Activated naive CD4-positive, alpha-beta T cell (primary cell): ENCODE measurements at places on chromosomes 2 and 18.

- no peak for DNase-seq
Observed at GRCh38 chr2:28206762-28207161, 185.9 kb upstream of the FOSL2 start.

DNA sequence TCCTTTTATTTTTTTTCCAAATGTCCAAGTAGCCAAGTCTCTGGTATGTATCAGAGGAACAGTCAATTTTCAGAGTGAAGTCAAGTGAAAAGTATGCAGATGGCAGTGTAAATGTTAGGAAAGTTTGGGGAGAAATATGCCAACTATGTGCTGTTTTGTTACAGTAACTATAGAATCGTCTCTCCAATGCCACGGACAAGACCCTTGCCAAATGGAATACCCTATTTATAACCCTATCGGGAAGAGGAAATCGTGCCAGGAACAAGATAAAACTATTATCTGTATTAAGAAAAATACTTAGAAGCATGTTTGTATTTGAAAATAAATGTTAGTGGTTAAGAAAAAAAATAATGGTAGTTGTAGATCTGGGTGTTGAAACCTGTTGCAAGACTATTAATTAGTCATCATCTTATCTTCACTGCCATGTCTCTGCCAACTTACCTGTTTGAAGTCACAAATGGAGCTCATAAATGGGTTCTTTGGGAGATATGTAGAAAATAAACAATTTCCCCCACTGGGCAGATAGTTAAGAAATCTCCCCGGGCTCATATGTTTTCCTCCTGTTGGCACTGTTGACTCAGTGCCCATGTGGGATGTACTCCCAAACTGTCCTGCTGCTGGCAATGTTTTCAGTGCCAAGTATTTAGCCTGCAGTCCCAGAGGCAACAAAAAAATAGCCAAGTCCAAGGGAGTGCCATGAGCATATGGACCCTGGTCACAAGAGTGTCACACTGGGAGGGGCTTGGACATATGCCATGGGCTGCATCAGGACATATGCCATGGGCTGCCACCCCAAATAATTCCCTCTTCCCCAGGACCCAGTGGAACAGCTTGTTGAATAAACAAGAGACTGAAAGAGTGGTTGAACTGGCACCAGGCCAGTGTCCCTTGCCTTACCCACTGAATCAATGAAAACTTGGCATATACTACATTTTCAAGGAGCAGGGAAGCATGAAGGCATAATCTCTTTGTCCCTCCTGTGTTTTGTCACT lies 366.9 kb downstream of the OSR1 start:
- no peak for DNase-seq

- no peak for DNase-seq
Observed at GRCh38 chr2:171180229-171180930, 19.7 kb upstream of the TLK1 start.

DNA sequence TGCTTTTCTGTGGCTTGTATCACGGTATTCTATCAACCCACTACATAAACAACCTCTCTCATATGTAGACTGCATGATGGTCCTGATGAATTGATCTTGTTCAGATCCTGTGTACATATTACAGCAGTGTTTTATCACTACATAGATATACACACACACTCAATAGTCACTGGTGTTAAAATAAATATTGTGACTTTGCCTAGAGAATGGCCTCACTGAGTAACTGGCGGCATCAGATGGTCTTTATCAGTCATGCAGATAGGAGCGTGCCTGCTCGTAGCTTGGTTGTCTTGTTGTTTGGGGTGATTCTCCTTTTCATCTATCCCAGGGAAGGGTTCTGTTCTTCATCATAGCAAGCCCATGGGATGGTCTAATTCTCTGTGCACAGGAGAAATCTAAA lies 18.4 kb upstream of the CTAGE1 start:
- DNase-seq = no peak

DNA sequence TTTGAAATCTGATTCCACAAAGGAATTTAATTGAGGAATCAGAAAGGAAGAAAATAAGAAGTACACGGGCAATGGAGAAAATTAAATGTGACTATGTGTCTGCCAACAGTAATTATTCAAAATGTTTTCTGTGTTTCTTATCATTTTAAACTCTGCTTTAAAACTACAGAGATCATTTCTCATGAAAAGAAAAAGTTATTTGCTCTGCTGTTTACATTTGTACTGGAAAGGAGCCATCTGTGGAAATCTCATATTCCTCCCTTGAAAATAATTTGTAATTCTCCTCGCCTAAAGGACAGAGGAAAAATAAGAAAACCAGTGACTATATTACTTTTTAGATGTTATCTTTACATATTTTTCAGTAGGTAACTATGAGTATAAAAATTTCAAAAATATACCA lies 181.9 kb upstream of the MEIS1 start:
- no peak for DNase-seq

GRCh38 chr2:44579837-44580230 lies 218.1 kb downstream of the CAMKMT start:
- no peak for DNase-seq

DNA sequence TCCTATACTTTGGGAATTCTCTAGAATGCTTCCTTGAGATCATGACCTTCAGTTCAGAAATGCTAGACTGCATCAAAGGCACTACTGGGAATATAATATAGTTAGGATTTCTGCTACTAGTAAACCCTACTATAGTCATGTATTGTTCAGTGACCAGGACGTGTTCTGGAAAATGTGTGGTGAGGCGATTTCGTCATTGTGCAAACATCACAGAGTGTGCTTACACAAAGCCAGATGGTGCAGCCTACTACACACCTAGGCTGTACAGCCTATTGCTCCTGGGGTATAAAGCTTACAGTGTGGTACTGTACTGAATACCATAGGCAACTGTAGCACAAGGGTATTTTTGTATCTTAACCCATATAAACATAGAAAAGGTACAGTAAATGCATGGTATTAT lies 13.0 kb downstream of the CXCR4 start:
- DNase-seq = no peak

- DNase-seq = no peak
Observed at GRCh38 chr2:235194351-235194750, 242.5 kb downstream of the SH3BP4 start.

DNA sequence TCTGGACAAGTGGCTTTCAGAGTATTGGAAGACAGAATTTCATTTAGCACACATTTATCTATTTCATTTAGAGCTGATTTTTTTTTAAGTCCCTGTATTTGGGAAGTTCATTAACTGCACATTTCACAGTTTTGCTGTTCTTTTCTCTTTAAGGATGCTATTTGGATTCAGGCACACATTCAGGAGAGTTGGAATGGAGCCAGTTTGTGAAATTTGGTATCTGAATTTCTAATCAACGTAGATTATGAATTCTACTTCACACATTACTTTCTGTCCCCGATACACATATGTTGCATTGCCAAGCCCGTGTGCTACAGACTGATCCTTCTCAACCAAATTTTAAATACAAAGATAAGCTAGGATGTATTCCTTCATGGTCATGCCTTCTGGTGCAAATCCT lies 503.9 kb downstream of the IRS1 start:
- no peak for DNase-seq

DNA sequence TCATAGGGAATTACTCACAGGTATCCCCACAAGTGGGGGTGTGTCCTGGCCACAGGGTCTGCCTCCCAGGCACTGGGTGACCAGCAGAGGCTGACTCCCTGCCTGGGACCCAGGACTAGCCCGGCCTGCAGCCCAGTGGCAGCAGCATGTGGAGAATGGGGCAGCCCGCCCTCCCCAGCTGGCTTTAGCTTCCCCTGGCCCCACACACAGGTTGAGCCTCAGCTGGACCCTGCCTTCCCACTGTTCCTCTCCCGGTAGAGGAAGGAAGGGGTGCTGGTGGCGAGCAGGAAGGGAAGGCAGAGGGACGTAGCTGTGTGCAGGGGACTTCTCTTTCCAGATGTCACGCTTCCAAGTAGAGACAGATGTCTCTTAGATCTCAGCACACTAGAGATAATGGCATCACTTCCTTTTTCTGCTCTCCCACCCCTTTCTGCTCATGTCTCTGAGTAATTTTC lies 51.4 kb downstream of the EMILIN2 start:
- DNase-seq = no peak

DNA sequence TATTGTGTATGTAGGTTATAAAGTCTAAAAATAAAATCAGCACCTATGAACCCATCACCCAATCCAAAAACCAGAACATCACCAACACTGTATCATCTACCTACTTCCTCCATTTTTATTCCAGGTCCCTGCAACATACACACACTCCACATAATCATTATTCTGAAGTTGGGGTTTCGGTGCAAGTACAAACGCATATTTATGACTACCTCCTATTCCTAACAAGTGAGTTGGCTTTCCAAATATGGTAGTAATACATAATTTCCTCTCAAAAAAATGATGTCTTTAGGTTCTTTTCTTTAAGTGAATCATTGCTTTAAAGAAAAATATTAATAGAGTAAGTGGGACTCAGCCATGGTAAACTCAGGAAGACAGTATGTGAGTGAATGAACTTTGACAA lies 3.3 kb downstream of the ACVR1 start:
- no peak for DNase-seq

- DNase-seq = no peak
Observed at GRCh38 chr2:37005118-37005868, 39.0 kb upstream of the STRN start.

DNA sequence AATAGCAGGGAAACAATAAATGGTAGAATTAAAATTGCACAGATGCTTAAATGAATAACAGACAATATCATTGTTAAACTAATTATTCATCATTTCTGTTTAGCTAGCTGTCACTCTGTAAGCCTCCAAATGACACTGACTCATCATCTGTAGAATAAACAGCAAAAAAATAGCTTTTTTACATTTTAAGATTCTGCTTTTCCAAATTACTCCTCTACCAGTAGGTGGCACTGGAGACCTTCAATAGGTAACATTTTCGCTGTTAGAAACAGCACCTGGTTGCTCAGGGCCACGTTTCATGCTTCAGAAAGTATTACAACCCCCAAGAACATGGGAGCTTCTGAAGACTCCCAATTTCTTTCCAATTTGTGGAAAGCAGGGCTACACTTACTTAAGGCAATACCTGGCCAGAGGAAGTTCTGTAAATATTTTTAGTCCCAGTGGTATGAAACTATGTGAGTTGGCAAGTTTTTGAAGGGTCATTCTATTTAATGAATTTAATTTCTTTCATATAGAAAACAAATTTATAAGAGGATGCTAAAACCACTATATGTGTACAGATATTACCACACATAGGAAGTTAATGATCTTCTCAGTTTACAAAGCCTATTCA lies 45.4 kb downstream of the TTN start:
- no peak for DNase-seq

GRCh38 chr2:152462779-152463178 lies 127.8 kb downstream of the FMNL2 start:
- no peak for DNase-seq

GRCh38 chr2:62330959-62331358 lies 135.0 kb downstream of the B3GNT2 start:
- DNase-seq = no peak

GRCh38 chr2:23757686-23758433 lies 169.1 kb downstream of the ATAD2B start:
- no peak for DNase-seq

DNA sequence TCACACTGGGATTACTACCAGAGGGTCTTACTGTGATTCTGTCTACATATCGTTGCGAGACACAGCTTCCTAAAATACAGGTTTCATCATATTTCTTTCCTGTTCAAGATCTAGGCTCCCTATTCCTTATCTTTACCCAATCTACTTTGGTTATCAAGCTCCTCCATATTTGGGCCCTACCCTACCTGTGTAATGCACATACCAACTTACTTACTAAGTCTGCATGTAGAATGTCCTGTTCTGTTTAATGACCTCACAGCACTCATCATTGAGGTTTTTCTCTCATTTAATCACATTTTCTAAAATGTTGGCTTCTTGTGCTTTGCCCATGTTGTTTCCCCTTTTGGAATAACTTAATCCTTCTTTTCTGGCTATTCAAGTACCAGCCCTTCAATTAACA lies 551.1 kb downstream of the ZEB2 start:
- DNase-seq = no peak

- no peak for DNase-seq
Observed at GRCh38 chr2:19554520-19554919, 196.1 kb upstream of the OSR1 start.

- no peak for DNase-seq
Observed at GRCh38 chr2:178271094-178271493, 76.8 kb downstream of the OSBPL6 start.

DNA sequence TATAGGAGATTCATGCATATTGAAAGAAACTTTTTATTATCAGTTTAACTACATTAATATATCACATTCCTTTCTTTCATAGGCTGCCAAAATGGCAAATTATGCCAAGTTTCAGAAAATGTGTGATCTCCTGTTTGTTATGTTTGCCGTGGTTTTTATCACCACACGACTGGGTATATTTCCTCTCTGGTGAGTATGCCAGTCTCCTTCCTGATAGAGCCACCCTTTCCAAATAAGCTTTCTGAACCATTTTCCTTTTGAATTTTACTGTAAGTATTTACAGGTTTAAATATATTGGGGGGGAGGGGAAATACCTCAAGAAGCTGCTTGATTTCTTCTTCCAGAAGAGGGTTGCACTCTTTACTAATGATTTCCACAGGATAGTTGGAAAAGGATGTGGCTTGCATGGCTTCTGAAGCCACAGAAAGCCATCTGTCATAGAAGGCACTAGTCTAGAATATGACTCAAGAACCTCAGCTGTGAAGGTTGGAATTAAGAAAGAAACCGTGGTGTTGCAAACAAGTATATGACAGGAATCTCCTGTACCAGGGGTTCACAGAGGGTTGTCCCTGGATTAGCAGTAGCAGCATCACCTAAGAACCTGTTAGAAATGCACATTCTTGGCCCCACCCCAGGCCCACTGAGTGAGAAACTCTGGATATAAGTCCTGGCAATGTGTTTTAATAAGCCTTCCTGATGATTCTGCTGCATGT lies 84.5 kb upstream of the NOSTRIN start:
- DNase-seq = no peak

DNA sequence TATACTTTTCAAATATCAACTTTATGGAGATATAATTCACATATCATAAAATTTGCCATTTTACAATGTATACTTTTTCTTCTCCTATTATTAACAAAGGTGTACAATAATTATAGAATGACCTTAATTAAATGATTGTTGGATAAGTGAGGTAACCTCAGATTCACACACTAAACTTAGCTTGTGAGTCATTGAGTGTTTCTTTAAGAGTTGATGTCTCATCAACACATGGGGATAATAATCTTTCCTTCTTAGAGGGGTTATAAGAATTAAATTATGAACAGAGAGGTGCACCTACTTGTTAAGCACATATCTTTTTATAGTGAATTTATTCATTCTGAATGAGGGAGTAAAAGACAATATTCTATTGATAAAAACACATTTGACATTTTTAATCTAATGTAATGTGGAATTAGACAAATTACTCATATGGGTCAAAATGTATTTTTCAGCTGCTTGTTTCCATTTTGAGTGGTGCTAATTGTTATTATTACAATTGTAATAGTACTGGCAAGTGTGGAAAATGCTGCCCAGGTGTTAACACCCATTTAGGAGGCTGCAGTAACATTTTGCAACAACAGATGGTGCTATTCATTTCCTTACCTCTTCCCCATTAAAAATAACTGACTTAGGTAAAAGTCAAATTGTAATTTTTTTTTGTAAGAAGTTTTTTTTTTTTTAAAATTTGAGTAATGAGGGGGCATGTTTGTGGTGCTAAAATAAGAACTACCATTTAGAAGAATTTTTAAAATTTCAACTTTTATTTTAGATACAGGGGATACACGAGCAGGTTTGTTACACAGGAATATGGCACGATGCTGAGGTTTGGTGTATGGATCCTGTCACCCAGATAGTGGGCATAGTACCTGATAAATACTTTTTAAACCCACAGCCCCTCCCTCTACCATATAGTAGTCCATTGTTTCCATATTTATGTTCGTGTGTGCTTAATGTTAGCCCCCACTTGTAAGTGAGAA lies 32.1 kb upstream of the DYNAP start:
- no peak for DNase-seq
